ENCODE measurements at places on chromosomes 2 and 18.

DNA sequence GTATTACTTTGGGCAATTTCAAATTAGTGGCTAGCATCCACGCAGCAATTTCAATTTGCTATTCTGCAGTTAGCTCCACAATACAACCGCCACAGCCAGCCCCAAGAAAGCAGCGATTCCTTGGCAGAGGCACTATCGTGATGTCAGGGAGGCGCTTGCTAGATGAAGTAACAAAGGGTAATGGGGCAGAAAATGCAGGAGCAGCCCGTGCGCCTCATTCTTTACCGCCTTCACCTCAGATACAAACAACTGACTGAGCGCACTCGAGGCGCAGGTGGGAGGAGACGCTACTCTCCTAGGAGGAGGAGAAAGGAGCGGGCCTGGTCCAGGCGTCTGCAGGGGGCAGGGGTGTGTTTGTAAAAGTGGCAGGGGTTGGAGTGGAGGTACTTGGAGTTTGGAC is 76.9 kb upstream of the ASB18 start:
- H3K27ac ChIP-seq, result no peak overlapping the region
- no peaks in the 10 kb centered on the region for H3K4me1 ChIP-seq
- no peak overlapping the region for H3K4me3 ChIP-seq
- DNase-seq, result no peak
- H3K27me3 ChIP-seq, result no peaks in the 10 kb centered on the region

DNA sequence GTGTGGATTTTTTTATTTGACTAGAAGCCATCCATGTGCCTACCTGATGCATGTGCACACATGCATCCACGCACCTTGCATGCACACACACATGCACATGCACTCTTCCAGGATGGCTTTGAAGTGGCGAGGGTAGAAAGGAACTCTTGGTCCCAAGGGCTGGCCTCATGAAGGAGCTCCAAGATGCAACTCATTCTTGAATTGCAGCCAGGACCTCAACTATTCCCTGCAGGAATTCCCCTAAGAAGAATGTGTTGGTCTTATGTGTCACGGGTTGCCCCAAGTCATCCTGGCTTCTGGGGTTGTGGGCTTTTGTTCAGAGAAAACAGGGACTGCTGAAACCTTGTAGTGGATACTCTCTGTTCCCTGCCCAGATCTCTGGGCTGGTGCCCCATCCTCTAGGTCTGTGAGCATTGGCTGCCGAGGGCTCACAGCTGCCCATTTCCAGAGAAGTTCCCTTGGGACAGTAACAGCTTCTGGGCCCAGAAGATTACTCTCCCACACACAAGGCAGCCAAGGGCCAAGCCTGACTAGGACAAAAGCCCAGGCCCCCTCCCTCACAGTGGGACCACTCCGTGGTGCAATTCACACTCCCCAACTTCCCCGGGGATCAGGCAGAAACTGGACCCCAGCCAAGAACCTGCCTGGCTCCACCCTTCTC is 137.6 kb downstream of the COPS8 start:
- H3K4me1 ChIP-seq, result peaks cover 13% of the 10 kb centered on the region
- no peak for DNase-seq
- H3K36me3 ChIP-seq, result no peaks in the 10 kb centered on the region
- no peak overlapping the region for H3K4me3 ChIP-seq

GRCh38 chr2:241123816-241124536 is 21.9 kb upstream of the MTERF4 start:
- peaks cover 57% of the 10 kb centered on the region for H3K4me1 ChIP-seq
- H3K4me3 ChIP-seq, result peak overlapping the region; percentile 80
- peak; percentile 67 for DNase-seq

DNA sequence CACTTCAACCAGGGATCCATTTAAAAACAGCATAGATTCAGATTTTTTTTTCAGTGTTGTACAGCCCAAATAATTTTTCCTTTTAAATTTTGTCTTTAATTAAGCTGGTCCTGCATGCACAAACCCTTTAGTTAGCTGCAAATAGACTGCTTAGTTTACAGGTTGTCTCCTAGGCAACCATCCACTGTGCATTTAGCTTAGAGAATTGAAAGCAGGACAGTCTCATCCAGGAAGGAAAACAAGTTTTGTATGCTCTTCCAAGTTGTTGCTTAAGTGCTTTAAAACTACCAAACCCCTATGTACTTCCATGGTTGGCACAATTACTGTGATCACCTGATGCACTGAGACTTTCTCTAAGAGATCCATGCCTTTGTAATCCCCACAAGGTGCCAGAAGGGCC is at the start of gene MAP3K19:
Gene MAP3K19 (minus strand): TSS at position 148 of the 400 bp plus-strand sequence. CDS start 22,800 bp downstream, outside the sequence.
- H3K27me3 ChIP-seq, result peaks cover 7% of the 10 kb centered on the region
- H3K4me1 ChIP-seq, result peaks cover 8% of the 10 kb centered on the region
- H3K36me3 ChIP-seq, result no peaks in the 10 kb centered on the region
- no peak within 1 kb of the TSS for H3K4me3 ChIP-seq

GRCh38 chr2:141423124-141423523 is 707.7 kb downstream of the LRP1B start:
- no peaks in the 10 kb centered on the region for H3K4me1 ChIP-seq
- no peak overlapping the region for H3K27ac ChIP-seq
- H3K4me3 ChIP-seq, result no peak overlapping the region
- DNase-seq, result no peak

DNA sequence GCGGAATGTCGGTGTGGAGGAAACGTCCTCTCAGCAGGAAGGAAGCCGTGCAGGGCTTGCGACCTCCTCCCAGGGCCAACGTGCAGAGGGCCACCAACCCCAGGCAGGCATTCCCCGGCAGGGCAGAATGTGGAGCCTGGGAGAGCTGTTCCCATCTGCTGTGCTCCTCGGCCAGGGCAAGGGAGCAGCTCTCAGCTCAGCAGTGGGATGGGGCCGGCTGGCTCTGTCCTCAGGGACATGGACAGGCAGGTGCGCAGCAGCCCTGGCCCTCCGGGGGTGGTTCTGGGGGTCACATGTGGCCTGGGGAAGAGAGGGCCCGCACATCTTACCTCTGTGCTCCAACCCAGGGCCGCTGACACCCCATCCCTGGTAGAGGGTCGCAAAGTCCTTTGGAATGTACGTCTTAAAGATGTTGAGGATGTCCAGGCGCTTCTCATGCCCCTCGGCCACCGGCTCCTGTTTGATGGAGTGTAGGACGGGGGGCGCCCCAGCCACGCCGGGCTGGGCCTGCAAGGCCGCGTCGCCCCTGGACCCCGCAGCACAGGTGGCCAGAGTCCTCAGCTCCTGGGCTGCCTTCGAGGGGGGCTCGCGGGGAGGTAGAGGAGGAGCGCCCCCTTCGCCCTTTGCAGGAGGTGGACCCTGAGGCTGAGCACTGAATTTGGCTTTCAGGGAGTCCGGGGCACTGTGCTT is 116.4 kb downstream of the ZNF516 start:
- no peak for DNase-seq
- H3K27me3 ChIP-seq, result no peaks in the 10 kb centered on the region
- H3K27ac ChIP-seq, result no peak overlapping the region
- H3K4me1 ChIP-seq, result peaks cover 40% of the 10 kb centered on the region
- peaks cover 9% of the 10 kb centered on the region for H3K36me3 ChIP-seq
- H3K4me3 ChIP-seq, result no peak overlapping the region

GRCh38 chr2:72998724-72999123 is 72.8 kb downstream of the SFXN5 start:
- DNase-seq, result no peak
- H3K4me3 ChIP-seq, result no peak overlapping the region
- H3K4me1 ChIP-seq, result no peaks in the 10 kb centered on the region
- no peak overlapping the region for H3K27ac ChIP-seq
- H3K36me3 ChIP-seq, result no peaks in the 10 kb centered on the region

DNA sequence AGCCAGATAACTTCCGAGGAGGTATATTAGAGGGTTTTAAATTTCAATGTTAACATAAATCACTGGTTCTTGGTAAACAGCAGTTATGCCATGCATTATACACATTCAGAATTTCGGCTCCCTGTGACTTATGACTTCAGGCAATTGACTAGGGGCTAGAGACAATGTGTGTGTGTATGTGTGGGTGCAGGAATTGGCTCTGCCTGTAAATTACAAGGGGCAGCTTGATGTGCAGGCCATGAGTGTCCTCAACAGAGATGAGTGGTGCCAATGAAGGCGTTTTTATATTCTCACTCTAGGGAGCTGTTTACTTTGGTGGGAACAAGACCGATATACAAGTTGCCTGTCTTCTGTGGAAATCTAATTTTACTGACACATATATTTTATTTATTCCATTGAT is 161.6 kb downstream of the CSRNP3 start:
- no peaks in the 10 kb centered on the region for H3K36me3 ChIP-seq
- DNase-seq, result no peak
- H3K4me1 ChIP-seq, result peaks cover 12% of the 10 kb centered on the region
- no peak overlapping the region for H3K4me3 ChIP-seq
- H3K27ac ChIP-seq, result no peak overlapping the region
- no peaks in the 10 kb centered on the region for H3K27me3 ChIP-seq

- H3K36me3 ChIP-seq, result no peaks in the 10 kb centered on the region
- H3K4me3 ChIP-seq, result no peak overlapping the region
- no peaks in the 10 kb centered on the region for H3K27me3 ChIP-seq
Measured at GRCh38 chr2:27545348-27546141, 37.3 kb upstream of the ZNF512 start.

DNA sequence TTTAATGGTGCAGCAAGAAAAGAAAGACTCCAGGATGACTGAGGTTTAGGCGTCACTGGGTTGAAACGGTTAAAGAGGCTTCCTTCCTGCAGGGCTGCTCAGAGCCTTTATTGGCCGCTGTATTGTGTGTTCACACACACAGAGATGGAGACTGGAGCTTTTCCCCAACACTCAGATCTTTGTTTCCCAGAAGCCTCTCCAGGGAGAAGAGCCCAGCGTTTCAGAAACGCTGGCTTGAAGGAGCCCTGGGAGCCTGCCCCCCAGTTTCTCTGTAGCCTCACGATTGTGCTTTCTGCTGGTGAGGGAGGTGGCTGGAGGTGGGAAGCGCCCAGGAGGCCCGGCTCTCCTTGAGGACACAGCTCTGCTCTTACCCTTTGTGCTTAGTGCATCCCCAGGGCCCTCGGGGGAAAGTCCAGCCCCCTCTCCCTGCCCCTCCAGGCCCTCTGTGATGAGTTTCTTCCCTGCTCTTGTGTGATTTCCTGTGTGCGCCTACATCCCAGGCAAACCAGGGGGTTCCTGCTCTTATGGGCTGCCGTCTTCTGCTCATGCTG is 37.1 kb downstream of the RRM2 start:
- peaks cover 5% of the 10 kb centered on the region for H3K4me1 ChIP-seq
- no peak for DNase-seq
- H3K36me3 ChIP-seq, result peaks cover 11% of the 10 kb centered on the region
- H3K4me3 ChIP-seq, result no peak overlapping the region
- no peak overlapping the region for H3K27ac ChIP-seq

DNA sequence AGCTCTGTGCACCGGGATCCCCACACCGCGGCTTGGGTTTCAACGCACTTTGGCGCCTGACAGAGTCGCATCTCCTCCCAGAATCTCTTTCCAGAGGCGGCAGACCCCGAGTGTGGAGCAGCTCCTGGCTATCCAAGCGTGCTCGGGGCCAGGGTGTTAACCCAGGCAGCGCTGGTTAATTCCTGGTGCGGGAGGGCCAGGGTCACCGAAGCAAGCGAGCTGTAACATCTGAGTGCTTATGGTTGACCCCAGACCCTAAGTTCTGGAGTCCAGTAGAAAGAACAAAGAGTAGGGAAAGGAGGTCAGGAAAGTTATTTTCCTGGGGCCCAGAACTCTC is 566 bp upstream of the OSR1 start:
- no peak for DNase-seq
- no peaks in the 10 kb centered on the region for H3K36me3 ChIP-seq

- peaks cover 23% of the 10 kb centered on the region for H3K27me3 ChIP-seq
- DNase-seq, result no peak
- no peaks in the 10 kb centered on the region for H3K36me3 ChIP-seq
- H3K27ac ChIP-seq, result no peak overlapping the region
Measured at GRCh38 chr2:202014318-202014717, 19.3 kb upstream of the FZD7 start.

- no peak overlapping the region for H3K4me3 ChIP-seq
- no peak overlapping the region for H3K27ac ChIP-seq
- H3K36me3 ChIP-seq, result peaks cover 6% of the 10 kb centered on the region
- H3K27me3 ChIP-seq, result no peaks in the 10 kb centered on the region
- H3K4me1 ChIP-seq, result no peaks in the 10 kb centered on the region
Measured at GRCh38 chr2:54040250-54040649, 69.5 kb upstream of the PSME4 start.

- no peaks in the 10 kb centered on the region for H3K36me3 ChIP-seq
- peaks cover 22% of the 10 kb centered on the region for H3K27me3 ChIP-seq
- H3K4me1 ChIP-seq, result no peaks in the 10 kb centered on the region
- H3K4me3 ChIP-seq, result no peak overlapping the region
Measured at GRCh38 chr2:201939453-201939941, 94.2 kb upstream of the FZD7 start.

DNA sequence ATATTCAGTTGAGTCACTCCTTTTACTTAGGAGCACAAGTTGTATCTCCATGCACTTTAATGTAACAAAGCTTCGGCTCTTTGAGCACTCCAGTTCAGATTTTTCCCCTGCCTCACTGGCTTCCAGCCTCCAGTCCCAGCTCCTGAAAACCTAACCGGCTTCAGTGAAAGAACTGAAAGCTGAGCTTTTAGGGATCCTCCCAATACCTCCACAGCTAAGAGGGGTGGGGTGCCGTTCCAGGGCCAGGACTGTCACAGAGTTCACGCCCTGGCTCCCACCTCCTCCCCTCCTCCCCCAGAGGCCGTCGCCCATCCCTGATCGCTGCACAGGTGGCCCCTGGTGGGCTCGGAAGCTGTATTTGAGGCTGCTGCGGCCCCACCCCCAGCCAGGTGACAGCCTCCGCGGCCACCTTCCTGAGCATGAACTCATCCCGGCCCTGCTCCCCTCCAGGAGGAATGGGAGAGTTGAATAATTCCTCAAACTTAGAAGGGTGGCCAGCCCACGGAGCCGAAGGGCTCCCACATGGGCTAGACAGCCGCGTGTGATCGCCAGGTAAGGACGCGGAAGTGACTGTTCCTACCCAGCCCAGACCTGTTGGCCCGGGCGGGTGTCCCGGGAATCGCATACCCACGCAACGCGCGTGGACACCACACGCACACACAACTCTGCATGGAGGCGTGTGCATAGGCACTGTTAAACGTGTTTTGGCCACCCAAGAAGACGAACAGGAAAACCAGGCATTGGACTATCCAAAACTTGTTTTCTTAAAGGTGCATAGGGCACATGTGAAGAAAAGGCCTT is 1.8 kb downstream of the MYO5B start:
- H3K36me3 ChIP-seq, result peaks cover 1% of the 10 kb centered on the region
- no peak for DNase-seq
- H3K27ac ChIP-seq, result no peak overlapping the region
- peaks cover 33% of the 10 kb centered on the region for H3K4me1 ChIP-seq
- H3K4me3 ChIP-seq, result peak overlapping the region; percentile 57

GRCh38 chr18:63775166-63775730 is at the start of gene SERPINB7:
Gene SERPINB7 (plus strand): TSS chr18:63775418. CDS start chr18:63782373, 6,955 bp downstream.
- H3K4me1 ChIP-seq, result no peaks in the 10 kb centered on the region
- H3K27ac ChIP-seq, result no peak within 1 kb of the TSS
- DNase-seq, result no peak

DNA sequence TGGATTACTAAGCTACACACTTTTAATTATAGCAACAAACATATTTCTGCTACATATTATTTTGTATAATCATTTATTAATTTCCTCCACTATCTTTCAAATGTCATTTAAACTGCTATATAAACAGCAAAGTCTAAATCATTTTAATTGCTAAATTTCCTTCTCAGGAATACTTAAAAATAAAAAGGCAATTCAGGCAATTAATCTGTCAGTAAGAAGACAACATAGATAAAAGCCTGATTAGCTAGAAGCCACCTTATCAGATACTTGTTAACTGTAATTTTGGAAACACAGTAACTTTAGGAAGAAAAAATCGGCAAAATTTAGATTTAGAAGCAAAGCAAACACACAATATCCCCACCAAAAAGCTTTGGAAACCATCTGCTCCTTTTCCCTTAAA is 188.2 kb upstream of the ZNF804A start:
- H3K36me3 ChIP-seq, result no peaks in the 10 kb centered on the region
- no peak for DNase-seq
- H3K4me1 ChIP-seq, result no peaks in the 10 kb centered on the region
- no peaks in the 10 kb centered on the region for H3K27me3 ChIP-seq
- no peak overlapping the region for H3K27ac ChIP-seq

All from activated T-cell treated with anti-CD3 and anti-CD28 coated beads, Interleukin-2, amount 50 U/mL, for 72 hours (primary cell).